ENCODE measurements at places on chromosomes 1 and 21.

DNA sequence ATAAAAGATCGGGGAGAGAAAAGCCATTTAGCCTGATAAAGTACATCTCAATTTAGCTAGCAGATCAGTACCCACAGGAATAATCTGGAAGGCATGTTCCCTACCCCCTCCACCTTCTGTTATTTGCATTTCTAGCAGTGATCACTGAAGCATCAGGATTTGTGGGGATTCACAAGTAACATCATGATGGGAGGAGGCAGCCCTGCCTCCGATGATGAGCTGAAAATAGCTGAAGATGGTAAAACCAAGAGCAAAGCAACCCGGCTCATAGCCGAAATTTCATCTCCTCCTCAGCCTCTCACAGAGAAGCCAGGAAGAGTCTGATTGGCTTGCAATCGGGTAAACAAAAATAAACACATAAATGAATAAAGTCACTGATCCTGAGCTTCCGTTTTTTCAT is 2.4 kb downstream of the CCSAP start:
- DNase-seq = no peak

- DNase-seq = no peak
Observed at GRCh38 chr21:15749861-15750159, 20.0 kb downstream of the USP25 start.

GRCh38 chr1:53591924-53592323 is 132.7 kb downstream of the DMRTB1 start:
- DNase-seq = no peak

GRCh38 chr1:58882322-58882948 is 98.6 kb upstream of the JUN start:
- DNase-seq = no peak

GRCh38 chr1:36094621-36095061 is 5.9 kb downstream of the ADPRS start:
- no peak for DNase-seq

GRCh38 chr1:168170564-168171508 is 7.9 kb upstream of the TIPRL start:
- no peak for DNase-seq

- DNase-seq = no peak
Observed at GRCh38 chr1:153661111-153661708, 2.7 kb downstream of the SNAPIN start.

GRCh38 chr1:97212671-97213070 is 491.1 kb downstream of the PTBP2 start:
- DNase-seq = no peak
